Activated CD4-positive, alpha-beta T cell treated with anti-CD3 and anti-CD28 coated beads for 48 hours (primary cell): ENCODE measurements at places on chromosomes 4 and X.

DNA sequence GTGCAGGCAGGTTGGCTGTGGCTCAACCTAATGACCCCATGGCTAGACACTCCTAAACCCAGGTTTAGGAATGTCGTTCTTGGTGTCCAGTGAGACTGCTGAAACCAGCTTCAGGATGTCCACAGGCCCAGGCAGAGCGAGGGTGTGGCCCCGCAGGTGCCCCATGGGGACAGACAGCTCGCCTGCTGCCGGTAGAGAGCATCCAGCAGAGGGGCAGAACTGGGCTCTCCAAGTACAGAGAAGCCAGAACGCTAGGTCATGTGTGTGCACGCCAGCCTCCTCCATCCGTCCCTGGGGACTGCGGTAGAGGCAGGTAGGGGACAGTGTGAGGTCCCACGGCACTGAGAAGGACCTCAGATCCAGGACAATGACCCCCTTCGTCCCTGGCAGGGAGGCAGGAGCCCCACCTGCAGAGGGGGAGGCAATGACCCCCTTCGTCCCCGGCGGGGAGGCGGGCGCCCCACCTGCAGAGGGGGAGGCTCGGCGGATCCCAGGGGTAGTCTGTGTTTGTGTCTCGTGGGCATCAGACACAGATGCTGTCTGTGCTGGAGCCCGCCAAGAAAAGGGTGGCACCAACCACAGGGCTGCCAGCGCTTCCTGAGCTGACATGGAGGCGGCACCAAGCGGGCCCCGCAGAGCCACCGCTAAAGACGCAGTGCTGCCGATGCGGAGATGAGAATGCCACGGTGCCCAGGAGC, 118.4 kb downstream of the FAM53A start:
- DNase-seq: no peak

DNA sequence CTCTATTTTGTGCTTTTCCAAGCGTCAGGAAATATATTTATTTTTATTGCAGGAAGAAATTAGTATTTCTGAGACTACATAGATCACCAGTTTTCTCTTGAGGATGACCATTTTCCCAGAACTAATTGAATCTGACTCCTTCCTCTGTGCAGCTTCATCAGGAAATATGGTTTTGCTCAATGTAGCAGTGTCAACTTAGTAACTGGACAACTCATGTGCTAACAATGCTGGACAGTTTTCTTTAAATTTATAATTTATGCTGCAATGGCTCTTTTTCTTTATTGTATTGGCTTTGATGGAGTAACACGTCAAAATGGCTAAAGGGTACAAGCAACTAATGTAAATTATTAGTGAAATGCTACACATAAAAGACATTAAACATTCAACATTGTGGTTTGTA, 531.5 kb downstream of the ANKRD50 start:
- no peak for DNase-seq

- DNase-seq: no peak
Measured at GRCh38 chr4:74796631-74797030, 2.3 kb upstream of the BTC start.

- DNase-seq: no peak
Measured at GRCh38 chrX:103562801-103563200, 22.5 kb upstream of the TCEAL4 start.

- no peak for DNase-seq
Measured at GRCh38 chrX:103399744-103400143, 23.4 kb downstream of the BEX3 start.

DNA sequence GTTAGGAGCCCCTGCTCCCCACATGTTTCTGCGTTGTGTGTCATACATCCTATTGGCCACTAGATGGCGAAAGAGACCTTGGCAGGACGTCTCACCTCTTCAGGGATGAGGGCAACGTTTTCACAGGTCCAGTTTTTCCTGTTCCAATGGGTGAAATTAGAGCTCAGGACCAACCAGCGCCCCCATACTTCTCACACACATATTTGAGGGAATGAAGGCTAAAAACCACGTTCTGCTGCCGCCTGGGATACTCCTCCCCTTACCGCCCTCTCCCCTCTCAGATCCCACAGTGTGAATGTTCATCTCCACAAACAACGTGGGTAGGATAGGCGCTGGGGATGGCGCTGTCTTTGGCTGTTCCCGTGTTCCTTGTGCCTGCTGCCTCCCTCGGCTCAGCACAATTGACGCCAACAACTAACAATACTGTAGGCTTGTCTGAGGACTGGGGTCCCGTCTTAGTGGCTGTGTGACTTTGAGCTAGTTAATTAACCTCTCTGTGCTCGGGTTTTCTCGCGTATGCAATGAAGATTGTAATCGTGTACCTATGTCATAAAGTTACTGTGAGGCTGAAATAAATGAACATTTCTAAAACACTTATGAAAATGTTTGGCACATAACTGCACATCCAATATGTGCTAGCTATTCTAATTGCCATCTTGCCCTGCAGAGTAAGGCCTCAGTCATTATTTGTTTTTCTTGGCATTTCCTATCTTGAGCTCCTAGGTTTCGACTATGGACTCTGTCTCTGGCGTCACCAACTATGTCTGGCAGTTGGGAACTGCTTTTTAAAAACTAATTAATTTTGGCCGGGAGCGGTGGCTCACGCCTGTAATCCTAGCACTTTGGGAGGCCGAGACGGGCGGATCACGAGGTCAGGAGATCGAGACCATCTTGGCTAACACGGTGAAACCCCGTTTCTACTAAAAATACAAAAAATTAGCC, 181.3 kb upstream of the STK26 start:
- peak; percentile 28 for DNase-seq

- no peak for DNase-seq
Measured at GRCh38 chrX:13180807-13181206, 136.4 kb upstream of the FAM9C start.

DNA sequence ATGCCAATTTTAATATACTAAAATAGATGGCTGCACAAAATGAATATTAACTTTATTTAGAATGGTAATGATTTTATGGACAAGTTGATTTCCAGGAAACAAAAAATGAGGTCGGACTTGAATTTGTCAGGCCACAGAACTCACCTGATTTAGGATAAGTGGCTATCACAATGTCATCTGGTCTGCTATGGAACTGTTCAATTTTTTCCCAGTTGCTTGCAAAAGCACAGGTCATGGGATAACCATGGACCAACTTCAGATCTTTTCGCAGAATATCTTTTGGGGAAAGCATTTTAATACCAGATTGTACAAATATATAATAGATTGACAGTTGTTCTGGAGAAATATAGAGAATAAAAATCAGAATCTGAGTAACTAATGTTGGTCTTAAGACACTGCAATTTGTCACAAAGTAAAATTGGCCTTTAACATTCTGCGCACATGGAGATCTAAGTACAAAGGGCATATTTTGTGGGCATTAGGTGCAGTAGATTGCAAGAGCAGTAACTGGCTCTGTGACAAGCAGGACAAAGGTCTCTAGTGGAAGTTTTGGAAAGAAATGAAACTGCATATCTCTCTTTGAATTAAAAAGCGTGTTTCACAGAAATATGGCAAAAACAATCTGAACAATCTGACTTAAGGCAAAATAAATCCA, 5.4 kb downstream of the SULT1B1 start:
- DNase-seq: no peak

GRCh38 chr4:6618386-6619115, 21.9 kb upstream of the MRFAP1 start:
- DNase-seq: no peak

- DNase-seq: no peak
Measured at GRCh38 chr4:53076374-53076958, 214.3 kb downstream of the RASL11B start.

DNA sequence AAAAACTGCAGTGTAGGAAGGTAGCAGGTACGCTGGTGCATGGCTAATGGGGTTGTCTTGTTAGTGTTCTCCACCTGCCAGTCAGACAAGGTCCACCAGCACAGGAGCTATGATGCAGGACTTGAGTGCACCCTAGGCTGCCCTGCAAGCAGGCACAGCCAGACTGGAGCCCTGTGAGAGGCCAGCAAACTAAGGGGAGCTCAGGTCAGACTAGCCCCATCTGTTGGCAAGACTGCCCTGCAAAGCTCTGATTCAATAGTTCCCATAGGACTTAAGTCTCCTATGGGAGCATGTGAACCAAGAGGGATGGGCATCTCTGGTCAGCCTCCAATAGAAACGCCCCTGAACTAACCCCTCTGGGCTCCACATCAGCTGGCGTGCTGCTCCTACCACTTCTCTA, 1307.3 kb downstream of the C4orf33 start:
- no peak for DNase-seq

- no peak for DNase-seq
Measured at GRCh38 chr4:77155631-77156452, 1.2 kb upstream of the CCNG2 start.

GRCh38 chrX:15391850-15392249, 7.6 kb upstream of the VEGFD start:
- no peak for DNase-seq

DNA sequence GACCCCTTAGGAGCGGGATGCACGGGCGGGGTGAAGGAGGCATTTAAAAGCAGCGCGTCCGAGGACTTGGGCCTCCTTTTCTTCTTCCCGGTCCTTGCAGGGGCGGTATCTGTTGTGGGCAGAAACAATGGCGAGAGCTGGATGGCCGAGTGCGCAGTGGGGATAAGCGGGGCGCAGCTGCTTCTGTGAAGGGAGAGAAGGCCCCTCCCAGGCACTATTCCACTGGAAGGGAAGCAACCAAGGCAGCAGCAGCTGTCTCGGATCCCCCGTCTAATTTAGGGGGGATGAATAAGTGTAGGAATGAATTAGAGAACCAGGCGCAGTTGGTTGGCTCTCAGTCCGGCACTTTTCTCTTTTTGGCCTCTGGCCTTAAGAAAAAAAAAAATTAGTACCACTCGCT, 995 bp downstream of the SMARCA5 start:
- peak; percentile 31 for DNase-seq

DNA sequence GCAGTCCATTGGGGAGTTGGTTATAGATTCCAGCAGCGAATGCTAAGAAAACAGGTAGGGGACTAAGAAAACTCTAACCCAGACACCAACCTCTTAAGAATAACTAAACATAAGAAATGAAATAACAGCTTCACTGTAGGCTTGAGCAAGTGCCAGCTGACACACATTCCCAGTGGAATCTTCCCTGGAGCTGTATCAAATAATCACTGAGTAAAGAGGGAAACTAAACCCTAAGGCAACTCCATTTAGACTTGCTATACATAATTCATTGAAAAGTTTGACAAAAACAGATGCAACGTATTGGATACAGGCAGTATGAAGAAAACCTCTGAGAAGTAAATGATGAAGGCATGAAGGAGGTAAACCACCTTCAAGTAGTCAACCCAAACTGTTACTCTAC, 293.5 kb downstream of the OPHN1 start:
- no peak for DNase-seq

- no peak for DNase-seq
Measured at GRCh38 chr4:11489453-11490083, 60.9 kb upstream of the HS3ST1 start.

GRCh38 chr4:75028196-75028854, 95.4 kb downstream of the PARM1 start:
- no peak for DNase-seq

GRCh38 chr4:62118558-62118957, 918.4 kb downstream of the ADGRL3 start:
- DNase-seq: no peak

GRCh38 chr4:149311076-149311475, 504.6 kb downstream of the IQCM start:
- DNase-seq: no peak

DNA sequence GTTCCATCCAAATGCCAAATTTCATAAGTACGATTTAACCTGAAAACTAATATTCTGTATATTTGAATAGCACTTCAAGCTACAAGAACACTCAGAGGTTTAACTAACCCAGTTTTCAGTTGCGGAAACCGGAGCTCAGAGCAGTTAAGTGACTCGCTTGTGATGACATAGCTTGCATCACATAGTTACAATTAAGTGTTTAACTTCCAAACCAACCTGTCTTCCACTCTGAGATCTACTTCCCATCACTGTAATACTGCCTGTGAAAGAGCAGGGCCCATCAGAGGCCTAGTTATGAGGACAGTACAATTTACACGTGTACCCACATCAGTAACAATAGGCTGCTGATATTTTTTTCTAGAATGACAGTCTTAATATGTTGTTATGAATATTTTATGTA, 120.3 kb downstream of the MAD2L1 start:
- DNase-seq: no peak

DNA sequence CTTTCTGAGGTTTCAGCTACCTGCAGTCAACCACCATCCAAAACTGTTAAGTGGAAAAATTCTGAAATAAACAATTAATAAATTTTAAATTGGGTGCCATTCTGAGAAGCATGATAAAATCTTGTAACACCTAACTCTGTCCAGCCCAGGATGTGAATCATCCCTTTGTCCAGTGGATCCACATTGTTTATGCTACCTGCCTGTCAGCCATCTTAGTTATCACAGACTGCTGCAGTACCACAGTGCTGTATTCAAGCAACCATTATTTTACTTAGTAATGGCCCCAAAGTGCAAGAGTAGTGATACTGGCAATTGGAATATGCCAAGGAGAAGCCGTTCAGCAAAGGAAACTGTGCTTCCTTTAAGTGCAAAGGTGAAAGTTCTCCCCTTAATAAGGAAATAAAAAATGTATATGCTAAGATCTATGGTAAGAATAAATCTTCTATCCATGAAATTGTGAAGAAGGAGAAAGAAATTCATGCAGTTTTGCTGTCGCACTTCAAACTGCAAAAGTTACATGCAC, 20.6 kb downstream of the CAMK2D start:
- DNase-seq: no peak

GRCh38 chrX:97314345-97314744, 430.6 kb downstream of the RPA4 start:
- no peak for DNase-seq

- no peak for DNase-seq
Measured at GRCh38 chrX:74446876-74447275, 25.6 kb downstream of the SLC16A2 start.

- no peak for DNase-seq
Measured at GRCh38 chr4:125323654-125324053, 8.9 kb downstream of the FAT4 start.

- no peak for DNase-seq
Measured at GRCh38 chrX:41781500-41781899, 57.5 kb downstream of the GPR82 start.
